ENCODE measurements at places on chromosomes 4 and X.
A peak's percentile ranks its signal among the peaks of the same experiment; 100 is the strongest.

DNA sequence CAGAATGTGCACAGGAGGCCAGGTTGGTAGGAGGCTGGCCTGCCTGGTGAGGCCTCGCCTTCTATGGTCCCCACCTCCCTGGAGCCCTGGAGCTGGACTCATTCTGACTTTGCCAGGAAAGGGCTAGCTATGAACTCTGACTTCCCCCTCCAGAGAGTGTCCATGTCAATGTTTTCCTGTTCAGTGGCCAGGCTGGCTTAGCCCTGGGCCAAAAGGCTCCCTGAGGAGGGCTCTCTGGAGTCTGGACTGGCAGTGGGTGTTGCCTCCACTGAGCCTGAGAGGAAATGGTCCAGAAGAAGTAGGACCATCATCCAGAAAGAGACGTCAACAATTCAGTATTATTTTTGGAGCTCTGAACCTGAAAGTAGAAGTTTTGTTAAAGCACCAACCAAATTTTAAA is 178.7 kb downstream of the CHIC2 start:
- no peak for DNase-seq

- no peak for DNase-seq
Measured at GRCh38 chr4:48478273-48478672, 4.9 kb upstream of the SLC10A4 start.

- DNase-seq, result no peak
Measured at GRCh38 chr4:187480146-187481145, 515.1 kb upstream of the ZFP42 start.

GRCh38 chr4:7725951-7726350 is 213.7 kb downstream of the AFAP1 start:
- DNase-seq, result no peak

GRCh38 chrX:39163581-39164126 is 362.4 kb downstream of the MID1IP1 start:
- no peak for DNase-seq

- no peak for DNase-seq
Measured at GRCh38 chr4:77856152-77856551, 6.5 kb upstream of the MRPL1 start.

GRCh38 chr4:184450045-184450444 is 24.3 kb downstream of the IRF2 start:
- DNase-seq, result no peak

GRCh38 chr4:7432531-7433375 is 2.0 kb downstream of the PSAPL1 start:
- no peak for DNase-seq

GRCh38 chrX:24150898-24151297 is 1.4 kb downstream of the ZFX start:
- no peak for DNase-seq

- no peak for DNase-seq
Measured at GRCh38 chrX:136899221-136899620, 18.7 kb upstream of the RBMX start.

DNA sequence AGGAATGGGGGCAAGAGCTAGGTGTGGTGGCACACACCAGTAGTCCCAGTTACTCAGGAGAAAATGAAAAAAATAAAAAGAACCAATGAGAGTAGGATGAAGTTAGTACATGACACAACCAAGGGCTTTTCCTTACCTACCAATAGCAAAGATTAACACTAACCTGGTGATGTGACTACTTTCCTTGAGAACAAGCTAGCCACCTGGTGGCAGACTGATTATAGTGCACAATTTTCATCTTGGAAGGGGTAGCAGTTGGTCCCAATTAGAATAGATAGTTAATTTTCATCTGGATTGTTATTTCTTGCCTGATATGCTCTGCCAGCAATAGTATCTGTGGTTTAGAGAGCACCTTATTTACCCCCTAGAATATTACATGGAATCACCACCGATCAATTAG is 1216.8 kb upstream of the PABPC4L start:
- no peak for DNase-seq

GRCh38 chr4:111323496-111323895 is 700.6 kb upstream of the PITX2 start:
- DNase-seq, result no peak

DNA sequence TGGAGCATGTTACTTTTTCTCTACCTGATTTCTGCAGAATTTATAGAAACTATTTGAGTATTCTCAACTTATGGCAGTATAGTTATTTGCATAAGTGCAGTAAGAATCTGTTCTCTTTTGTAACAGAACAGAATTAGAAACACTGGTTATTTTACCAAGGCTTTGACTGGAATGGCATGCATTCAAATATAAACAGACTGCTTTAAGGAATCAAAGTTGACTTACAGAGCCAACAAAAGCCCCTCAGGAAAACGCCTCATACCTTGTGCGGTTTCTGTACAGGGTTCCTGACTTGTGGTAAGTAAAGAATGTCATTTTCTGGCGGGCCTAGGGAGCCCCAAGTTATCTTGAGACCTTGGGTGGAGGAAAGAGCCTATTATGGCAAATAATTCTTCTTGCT is 97.1 kb downstream of the GPR143 start:
- peak; percentile 3 for DNase-seq

DNA sequence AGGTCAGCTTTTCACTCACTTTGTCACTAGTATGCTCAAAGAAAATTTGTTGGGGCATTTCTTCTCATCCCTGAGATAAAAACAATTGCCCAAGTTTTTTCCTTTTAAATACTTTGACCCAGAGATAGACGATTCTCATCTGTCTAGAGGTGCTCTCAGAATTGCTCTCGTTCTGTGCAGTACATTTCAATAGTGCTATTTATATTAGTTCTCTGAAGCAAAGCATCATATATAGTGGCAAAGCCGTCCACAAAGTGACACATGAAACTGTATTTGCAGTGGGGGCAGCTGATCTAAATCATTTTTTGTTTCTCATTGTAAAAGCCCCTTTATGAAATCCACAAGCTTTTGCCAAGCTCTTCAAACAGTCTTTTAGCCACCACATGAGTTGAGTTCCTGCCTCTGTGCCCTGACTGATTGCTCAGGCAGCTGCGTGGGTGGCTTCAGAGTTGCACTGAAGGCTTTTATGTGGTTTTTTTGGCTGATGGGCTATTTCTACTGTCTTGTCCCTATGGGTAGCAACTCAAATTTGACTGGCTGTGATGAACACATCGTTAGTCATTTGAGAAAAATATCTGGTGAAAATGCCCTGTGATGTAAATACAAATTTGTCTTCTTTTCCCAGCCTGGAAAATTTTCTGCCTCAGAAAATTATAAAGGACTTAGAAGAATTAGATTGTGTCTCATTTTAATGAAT is 119.1 kb upstream of the OTUD4 start:
- no peak for DNase-seq
